ENCODE measurements at places on chromosomes 4 and X.

GRCh38 chr4:145679520-145679919 lies 426 bp upstream of the C4orf51 start:
- no peak for DNase-seq

GRCh38 chr4:3124070-3124767 lies 49.7 kb downstream of the HTT start:
- no peak for DNase-seq

DNA sequence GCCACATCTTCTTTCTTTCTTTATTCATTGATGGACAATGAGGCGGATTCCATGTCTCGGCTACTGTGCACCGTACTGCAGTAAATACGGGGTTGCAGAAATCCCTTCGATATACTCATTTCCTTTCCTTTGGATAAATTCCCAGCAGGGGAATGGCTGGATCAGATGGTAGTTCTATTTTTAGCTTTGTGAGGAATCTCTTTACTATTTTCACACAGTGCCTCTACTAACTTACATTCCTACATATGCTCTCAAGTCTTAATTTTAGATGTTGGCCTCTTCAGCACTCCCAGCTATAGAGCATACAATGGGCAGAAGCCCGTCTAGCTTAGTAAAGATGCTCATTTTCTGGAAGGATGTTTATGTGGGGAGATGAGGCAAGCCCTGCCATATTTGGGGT lies 317.4 kb downstream of the ASMT start:
- no peak for DNase-seq

DNA sequence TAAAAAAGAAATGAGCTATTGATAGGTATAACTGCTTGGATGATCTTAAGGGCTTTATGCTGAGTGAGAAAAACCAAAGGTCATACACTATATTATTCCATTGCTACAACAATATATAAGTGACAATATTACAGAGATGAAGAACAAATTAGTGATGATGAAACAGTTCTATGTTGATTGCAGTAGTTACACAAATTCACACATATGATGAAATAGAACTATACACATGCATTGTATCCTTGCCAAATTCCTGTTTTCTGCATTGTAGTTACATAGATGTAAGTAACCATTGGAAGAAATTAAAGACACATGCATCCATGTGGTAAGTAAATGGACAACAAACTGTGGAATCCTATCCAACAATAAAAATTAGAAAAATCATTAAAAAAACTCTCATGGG lies 76.5 kb downstream of the CENPC start:
- DNase-seq, result no peak

DNA sequence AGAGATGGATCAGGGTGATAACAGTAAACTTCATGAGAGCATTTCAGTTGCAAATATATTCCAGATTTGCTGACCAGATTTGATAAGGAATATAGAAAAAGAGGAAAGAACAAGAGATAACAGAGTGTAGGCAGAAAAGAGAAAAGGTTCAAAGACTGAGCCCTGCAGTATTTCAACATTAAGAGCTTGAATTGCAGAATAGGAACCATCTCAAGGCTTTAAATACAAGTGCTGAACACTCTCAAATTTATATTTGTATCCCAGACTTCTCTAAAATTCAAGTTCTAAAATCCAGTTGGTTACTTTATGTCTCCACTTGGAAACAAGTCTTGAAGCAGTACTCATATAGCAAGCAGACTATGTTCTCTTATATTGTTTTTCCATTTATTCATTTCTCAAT lies 9.7 kb upstream of the MYOZ2 start:
- no peak for DNase-seq

GRCh38 chr4:21688596-21689265 lies 259.8 kb downstream of the KCNIP4 start:
- no peak for DNase-seq

GRCh38 chr4:130486841-130487240 lies 1390.9 kb downstream of the C4orf33 start:
- DNase-seq, result no peak

DNA sequence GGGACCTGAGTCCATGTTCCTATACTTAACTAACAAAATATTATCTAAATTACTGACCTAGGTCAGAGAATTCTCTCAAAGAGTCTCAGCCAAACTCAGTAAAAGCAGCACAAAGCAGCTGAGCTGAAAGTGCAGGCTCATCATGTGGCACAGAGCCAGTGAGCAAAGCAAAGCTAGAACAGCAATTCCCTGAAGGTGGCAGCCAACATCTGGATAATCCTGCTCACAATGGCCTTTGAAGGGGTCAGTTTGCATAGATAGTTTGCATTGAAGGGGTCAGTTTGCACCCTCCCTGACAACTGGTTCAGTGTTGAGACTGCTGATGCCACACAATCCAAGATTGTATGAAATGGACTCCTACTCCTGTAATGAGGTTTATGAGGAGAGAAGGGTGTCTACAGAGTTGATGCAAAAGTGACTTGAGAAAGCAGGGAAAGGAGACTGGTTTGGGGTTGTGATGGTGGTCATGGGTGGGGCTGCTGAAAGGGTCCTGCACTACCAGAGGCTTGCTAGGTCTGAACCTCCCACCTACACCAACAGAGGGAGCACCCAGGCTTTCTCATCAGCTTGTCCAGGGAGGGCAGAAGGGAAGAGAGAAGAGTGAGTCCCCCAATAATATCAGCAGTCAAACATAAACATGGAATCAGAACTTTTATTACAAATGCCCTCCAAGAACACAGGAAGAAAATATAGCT lies 39.7 kb downstream of the TRIM61 start:
- no peak for DNase-seq

GRCh38 chr4:128716338-128716737 lies 93.2 kb upstream of the JADE1 start:
- DNase-seq, result no peak

GRCh38 chr4:76998251-76998901 lies 48.8 kb downstream of the SEPTIN11 start:
- DNase-seq, result no peak

DNA sequence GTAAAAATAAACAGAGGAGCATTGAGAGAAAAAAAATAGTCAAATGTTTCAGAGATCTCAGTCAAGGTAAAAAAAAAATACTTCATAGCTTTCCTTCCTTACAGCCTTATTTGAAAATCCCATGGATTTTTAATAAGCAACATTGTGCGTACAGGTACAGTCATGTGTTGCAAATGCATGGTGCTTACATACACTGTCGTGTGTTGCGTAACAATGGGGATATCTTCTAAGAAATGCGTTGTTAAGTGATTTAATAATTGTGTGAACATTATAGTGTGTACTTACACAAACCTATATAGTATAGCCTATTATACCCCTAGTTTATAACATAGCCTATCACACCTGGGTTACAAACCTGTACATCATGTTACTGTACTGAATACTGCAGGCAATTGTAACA lies 172.0 kb downstream of the UGT8 start:
- DNase-seq, result no peak

GRCh38 chr4:153501578-153501977 lies 35.4 kb downstream of the TMEM131L start:
- DNase-seq, result no peak

GRCh38 chrX:22395372-22395771 lies 122.7 kb downstream of the CBLL2 start:
- DNase-seq, result no peak

Data from activated CD8-positive, alpha-beta memory T cell treated with anti-CD3 and anti-CD28 coated beads for 4 hours (primary cell).